ENCODE measurements at places on chromosomes 5 and 9.
A peak's percentile ranks its signal among the peaks of the same experiment; 100 is the strongest.

- DNase-seq: no peak
Observed at GRCh38 chr5:111168608-111169007, 55.6 kb upstream of the CAMK4 start.

DNA sequence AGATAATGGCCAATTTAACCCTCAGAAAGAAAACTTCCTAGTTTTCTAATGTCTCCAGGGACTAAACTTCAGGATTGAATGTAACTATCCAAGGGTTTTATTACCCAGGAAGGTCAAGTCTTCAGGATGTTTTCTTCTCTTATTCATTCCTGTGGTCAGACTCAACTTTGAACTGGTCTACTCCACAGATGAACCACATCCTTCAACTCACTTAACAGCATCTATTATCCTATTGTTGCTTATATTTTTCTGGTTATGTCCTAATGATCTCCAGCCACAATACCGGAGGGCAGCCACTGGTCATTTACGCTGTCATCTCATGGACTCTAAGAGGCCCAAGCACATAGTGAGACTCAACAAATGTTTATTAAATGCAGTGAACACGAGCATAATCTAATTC, 47.2 kb upstream of the LIFR start:
- DNase-seq: no peak

DNA sequence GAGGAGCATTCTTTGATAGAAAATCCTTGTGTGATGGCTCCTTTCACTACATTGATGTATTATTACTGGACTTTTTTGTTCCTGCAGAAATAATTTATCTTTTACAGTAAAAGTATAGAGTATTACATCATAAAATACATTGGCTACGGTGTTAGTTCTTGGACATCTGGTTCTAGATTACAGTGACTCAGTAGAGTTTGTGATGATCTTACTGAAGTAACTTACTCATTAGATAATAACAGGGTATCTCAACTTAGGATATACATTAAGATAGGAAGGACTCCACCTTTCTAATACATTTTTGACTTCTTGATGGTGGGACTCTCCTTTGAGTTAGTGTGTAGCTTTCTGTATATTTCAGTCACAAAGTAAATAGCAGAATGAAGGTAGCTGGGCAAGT, 59.1 kb downstream of the ZNF462 start:
- no peak for DNase-seq

GRCh38 chr9:123505496-123505895, 149.5 kb downstream of the CRB2 start:
- no peak for DNase-seq

DNA sequence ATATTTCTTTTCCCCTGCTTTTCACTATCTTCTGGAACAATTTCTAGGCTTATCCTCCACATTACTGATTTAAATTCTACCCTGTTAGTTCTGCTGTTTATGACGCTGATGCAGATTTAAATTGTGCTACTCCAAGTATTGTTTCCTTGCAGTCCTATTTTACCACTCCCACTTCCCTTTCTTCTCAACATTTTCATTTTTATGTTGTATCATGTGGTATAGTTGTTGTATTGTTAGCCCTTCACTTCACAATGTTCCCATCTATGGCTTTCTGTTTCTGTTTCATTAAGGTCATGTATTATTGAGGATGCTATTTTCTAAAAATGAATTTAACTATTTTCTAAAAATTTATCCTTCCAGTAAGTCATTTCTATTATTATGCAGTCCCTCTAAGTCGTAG, 254.4 kb downstream of the NDUFS4 start:
- no peak for DNase-seq

DNA sequence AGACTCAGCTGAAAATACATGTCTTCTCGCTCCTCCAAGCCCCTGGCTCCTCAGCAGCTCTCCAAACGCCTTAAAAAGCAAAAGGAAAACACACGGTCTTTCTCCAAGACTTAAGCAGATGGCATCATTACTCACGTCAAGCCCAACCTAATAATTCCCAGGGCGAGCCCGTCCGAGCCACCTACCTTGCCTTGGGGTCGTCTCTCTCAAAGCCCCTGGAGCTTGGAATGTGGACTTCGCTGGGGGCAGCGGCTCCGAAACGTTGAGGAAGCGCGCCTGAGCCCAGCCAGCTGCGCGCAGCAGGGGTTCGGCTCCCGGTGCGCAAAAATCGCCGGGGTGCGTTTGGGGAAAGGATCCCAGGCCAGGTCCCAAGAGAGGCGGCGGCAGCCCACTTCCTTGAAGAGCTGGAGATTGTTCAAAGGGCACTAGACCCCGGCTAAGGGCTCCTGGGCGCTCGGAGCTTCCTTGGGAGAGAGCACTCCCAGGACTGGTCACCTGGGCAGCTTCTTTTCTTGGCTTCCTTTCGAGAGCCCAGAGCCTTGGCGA, 395 bp downstream of the DRD1 start:
- DNase-seq: no peak

DNA sequence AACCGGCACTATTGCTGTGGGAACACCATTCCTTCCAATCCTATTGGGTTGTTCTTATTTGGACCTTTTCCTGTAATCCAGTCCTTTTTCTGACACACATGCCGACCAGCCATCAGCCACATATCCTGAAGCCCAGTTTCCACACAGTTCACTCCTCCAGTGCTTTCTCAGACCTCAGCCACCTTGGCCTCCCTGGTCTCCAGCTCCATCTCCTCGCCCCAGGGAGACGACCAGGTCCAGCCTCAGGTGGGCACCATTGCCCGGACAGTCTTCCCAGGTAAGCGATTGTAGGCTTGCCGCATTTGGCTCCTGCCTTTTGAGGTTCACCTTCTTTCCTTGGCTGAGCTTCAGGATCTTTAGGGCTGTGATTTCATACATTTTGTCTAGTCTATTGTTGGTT, 15.2 kb upstream of the TERT start:
- DNase-seq: no peak

- DNase-seq: no peak
Observed at GRCh38 chr9:109796078-109796477, 16.1 kb downstream of the PALM2AKAP2 start.

DNA sequence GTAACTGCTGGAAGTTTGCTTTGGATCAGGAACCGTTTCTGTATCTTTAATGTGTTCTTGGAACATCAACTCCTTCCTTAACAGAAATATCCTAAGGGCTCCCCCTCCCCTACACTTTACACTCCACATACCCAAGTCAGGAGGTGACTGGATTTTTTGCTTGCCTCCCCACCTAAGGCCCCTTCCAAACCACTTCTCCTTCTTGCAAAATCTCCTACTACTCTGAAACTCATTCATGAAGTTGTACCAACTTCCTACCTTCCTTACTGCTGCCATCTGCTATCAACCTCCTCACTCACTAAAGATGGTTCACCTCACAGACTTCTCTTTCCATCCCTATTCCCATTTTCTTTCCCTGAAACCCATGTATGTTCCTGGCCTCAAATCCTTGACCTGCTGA, 16.1 kb downstream of the TXN start:
- DNase-seq: no peak

DNA sequence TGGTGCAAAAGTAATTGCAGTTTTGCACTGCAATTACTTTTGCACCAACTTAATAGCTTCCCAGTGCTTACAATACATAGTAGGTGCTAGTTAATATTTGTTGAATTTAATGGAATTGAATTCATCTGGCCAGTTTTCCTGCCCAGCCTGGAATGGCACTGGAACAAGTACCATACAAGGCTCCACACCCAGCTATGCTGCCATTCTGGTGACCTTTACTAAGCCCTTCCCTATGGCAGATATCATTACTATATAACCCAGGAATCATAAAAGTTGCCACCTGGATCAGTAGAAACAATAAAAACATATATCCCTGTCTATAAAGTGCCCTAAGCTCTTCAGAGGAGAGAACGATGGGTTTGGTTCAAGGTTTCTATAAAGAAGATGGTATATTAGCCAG, 22.4 kb upstream of the TRIM36 start:
- no peak for DNase-seq

- DNase-seq: peak; percentile 70
Observed at GRCh38 chr9:107650321-107650720, 160.8 kb upstream of the KLF4 start.

DNA sequence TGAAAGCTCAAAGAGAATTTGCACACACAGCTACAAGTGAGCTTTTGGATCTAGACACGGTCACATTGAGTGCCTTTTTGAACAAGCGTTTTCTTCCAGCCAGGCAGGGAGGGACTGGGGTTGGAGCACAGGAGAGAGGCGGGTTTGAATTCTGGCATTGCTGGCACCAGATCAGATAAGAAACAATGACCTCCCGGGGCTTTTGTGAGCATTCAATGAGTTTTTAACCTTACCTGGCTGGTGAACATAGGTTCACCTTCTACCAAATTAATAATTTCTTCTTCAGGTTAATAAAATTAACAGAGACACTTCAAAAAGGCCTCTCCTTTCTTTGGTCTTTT, 312.9 kb upstream of the MSX2 start:
- no peak for DNase-seq

- no peak for DNase-seq
Observed at GRCh38 chr9:113984639-113985380, 93.3 kb downstream of the AMBP start.

DNA sequence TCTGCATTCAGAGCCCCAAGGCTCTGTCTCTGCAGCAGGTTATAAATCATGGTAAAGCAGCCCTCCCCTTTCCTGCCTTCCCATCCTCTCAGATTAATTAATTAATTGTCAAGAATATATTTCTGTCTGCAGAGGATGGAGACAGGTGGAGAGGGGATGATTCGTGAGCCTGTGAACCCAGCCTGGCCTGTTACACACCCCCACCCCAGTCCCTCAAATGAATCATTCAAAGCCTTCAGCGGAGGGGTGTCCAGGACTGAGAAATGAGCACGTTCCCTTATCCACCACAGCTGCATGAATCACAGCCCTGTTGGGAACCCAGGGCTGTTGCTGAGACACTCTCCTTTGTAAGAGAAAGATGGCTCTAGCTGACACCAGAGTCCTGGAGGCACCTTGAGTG, 56.0 kb downstream of the NIPAL4 start:
- DNase-seq: peak; percentile 86

DNA sequence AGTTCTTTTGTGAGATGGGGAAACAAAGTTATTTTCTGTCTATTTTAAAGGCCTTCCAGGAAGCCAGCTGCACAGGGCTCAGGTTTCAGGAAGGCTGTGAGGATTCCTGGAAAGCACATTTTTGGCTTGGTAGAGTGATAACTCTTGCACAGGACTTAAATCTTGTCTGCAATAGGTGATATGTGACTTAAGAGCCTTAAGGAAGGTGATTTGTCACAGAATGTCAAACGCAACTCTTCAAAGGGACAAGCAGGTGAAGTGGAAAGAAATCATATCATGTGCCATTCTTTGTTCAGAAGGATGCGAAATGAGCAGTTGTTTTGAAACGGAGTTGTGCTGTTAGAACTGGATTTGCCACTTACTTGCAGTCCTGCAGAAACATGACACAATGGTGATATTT, 459.3 kb downstream of the MAT2B start:
- DNase-seq: no peak

DNA sequence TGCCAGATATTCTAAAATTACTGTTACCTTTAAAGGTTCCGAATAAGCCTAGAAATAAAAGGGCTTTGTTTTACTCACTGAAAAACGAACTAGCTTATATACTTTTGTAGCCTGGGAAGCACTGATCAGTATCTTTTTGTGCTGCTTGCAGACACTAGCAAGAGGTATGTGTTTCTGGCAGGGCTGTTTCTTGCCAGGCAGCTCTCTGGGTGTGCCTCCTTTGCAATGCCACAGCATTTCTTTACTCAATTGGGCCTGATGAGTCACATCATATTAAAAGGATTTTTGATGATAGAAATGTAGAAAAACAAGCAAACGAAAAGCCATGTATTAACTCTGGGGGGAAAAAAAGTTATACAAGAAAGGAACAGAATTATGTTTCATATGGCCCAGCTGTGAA, 35.6 kb downstream of the CD180 start:
- peak; percentile 27 for DNase-seq

GRCh38 chr9:83472221-83472665, 66.0 kb downstream of the FRMD3 start:
- DNase-seq: peak; percentile 14
